HFFc6 (cell line): ENCODE measurements at places on chromosomes 7 and 10.
A peak's percentile ranks its signal among the peaks of the same experiment; 100 is the strongest.

DNA sequence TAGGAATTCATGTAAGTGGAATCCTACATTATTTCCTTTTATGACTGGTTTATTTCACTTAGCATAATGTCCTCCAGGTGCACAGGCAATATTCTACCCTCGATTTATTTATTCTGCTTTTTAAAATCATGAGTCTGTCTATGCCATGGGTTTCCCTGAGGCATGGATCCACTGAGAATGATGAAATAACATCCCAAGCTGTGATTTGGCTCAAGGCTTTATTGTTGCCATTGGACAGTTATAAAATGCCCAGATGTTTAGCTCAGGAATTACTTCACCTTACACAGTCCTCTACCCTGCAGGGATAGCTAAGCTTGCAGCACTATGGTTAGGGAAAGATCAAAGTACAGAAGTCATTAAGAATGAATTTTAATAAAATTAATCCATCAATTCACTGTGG is 219.5 kb downstream of the FRMD4A start:
- DNase-seq: no peak

DNA sequence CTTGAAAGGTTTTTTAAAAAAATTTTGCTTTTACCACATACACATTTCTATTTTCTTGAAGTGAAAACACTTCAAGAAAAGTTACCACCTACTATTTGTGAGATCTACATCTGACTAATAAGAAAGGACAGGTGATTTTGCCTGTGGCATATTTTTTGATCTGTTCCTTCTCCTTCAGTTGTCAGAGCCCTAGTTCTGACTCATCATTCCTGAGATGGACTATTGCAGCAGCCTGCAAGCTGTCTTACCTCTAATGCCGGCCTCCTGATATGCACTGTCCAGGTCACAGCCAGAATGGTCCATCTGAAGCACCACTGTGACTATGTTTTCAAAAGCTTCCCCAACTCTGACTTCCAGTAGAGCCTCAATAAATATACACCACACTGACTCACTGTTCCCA is 28.2 kb upstream of the ANK3 start:
- no peak for DNase-seq

DNA sequence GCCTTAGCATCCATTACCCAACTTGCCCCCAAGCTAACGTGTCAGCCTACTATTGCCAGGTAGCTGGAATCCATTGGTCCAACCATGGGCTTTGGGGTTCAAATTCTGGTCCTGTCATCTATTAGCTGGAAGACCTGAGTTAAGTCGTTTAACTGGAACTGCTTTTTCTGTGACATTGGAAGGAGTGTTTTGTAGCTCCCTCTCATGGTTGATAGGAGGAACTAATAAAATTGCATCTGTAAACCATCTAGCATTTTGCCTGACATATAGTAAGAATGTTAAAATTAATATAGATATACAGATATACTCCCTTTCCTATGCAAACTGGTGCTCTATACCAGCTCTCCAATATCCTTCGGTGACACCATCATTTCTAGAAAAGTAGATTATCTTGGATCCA is 23.8 kb upstream of the SLF2 start:
- no peak for DNase-seq

GRCh38 chr10:77877441-77878344 is 48.9 kb downstream of the DLG5 start:
- DNase-seq: peak; percentile 23

DNA sequence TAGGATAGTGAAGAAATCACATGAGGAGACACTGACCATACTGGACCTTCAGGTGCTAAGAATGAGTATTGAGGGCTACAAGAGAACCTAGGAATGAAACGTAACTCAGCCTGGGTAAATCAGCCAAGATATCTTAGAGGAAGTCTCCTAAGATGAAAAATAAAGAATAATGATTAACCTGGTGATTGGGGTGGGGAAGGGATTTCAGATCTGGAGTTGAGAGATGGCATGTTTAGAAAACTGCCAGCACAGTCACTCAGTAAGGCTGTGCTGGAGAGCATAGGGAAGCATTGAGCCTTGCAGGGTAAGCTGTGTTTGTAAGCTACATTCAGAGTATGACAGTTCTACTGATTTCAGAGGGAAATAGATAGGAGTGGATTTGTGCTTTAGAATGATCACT is 1.9 kb upstream of the MALRD1 start:
- no peak for DNase-seq

DNA sequence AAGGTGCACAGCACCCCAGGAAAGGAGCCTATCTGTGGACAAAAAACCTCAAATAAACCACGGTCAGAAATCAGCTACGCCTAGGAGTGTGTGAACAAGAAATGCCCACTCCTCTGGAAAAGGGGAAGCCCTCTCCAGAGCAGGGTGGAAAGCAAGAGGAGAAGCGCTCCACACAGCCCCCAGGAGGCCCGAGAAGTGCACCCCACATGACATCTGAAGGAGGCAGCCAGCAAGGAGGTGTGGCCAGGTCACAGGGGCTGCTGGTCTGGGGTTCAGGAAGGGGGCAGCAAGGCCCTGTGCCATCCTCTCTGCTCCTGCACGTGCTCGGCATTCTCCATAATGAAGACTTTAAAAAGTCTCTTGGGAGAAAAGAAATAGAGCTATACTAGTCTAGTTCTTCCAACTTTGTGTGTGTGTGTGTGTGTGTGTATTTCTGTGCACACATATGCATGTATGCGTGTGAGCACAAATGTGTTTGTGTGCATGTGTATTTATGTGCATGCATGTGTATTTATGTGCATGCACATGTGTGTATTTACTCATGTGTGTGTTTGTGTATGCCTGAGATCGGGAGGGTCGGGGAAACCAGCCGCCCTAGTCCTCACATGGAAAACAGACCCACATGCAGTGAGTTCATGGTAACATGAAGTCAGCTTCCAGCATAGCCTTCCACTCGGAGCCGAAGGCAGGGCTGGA is 76.5 kb downstream of the TNS3 start:
- no peak for DNase-seq

GRCh38 chr10:29671968-29672367 is 37.2 kb upstream of the SVIL start:
- no peak for DNase-seq

DNA sequence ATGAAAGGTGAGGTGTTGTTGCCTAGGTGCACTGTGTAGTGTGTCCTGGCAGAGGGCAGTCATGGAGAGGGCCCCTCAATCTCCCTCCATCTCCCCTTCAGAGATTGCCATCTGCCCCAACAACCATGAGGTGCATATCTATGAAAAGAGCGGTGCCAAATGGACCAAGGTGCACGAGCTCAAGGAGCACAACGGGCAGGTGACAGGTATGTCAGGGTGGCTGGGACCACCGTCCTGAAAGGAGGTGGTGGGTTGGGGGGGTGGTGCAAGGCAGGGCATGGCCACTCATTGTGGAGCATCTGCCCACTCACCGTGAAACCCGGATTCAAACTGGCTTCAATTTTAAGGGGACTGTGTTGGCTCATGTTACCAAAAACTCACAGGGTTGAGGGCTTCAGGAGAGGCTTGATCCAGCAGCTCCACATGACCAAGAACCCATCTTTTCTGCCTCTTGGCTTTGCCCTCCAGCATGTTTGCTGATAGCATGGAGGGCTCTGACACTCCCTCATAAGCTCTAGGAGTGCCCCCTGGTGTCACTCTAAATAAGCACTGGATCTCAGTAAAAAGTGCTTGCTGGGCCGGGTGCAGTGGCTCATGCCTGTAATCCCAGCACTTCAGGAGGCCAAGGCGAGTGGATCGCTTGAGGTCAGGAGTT is 12.2 kb downstream of the ARPC1B start:
- DNase-seq: peak; percentile 48

GRCh38 chr7:100971111-100972001 is 2.0 kb downstream of the MUC12 start:
- DNase-seq: no peak

- no peak for DNase-seq
Measured at GRCh38 chr10:113442336-113442735, 110.5 kb upstream of the HABP2 start.

- no peak for DNase-seq
Measured at GRCh38 chr7:50189371-50189770, 96.3 kb upstream of the ZPBP start.

GRCh38 chr7:74023092-74023536 is 4.9 kb upstream of the ELN start:
- DNase-seq: peak; percentile 79

- DNase-seq: no peak
Measured at GRCh38 chr10:117217196-117217761, 20.0 kb downstream of the KCNK18 start.

DNA sequence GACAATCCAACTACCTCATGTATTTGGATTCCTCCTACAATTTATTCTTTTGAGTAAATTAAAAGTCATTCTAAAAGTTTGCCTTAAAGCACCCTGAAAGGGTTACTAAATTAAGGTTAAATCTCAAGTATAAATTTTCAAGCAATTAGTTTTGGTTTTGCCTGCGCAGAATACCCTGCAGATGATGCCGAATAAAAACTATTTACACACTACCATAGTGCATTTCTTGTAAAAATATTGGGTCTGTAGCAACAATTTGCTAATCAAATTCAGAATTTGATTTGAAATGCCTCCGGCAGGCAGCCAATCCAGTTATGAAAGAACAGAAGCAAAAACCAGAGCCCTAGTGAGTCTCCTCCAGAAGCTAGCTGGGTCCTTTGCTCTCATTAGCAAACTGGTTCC is 122.2 kb downstream of the TWIST1 start:
- no peak for DNase-seq

DNA sequence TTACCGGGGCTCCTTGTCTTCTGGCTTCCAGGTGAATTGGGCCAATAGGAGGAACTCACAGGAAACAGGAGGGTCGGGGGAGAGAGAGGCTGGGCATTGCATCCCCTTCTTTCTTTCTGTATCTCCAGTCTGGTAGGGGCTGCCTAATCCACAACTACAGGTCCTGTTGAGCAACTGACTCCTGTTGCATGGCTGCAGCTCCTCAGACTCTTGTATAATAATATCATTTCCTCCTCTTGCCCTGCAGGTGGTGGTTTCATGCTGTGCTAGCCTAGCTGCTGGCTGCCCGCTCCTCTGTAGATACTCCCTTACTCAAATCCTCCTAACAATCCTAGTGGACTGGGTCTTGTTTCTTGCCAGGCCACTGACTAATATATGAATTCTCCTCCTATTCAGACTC is 276.5 kb upstream of the SMIM30 start:
- no peak for DNase-seq

- DNase-seq: no peak
Measured at GRCh38 chr10:21458126-21458871, 67.2 kb downstream of the SKIDA1 start.

GRCh38 chr10:104045151-104046089 is 40.3 kb downstream of the COL17A1 start:
- peak; percentile 75 for DNase-seq

GRCh38 chr10:119029613-119030420 is at the start of gene NANOS1:
TSS of gene NANOS1 (plus strand) at chr10:119029714. CDS start at chr10:119029802, 88 bp downstream.
- no peak for DNase-seq

GRCh38 chr10:56880606-56881005 is 519.5 kb upstream of the ZWINT start:
- DNase-seq: no peak

GRCh38 chr10:103490986-103491314 is 2.6 kb upstream of the NEURL1 start:
- DNase-seq: no peak

GRCh38 chr10:125093974-125094705 is 66.2 kb downstream of the CTBP2 start:
- DNase-seq: no peak

DNA sequence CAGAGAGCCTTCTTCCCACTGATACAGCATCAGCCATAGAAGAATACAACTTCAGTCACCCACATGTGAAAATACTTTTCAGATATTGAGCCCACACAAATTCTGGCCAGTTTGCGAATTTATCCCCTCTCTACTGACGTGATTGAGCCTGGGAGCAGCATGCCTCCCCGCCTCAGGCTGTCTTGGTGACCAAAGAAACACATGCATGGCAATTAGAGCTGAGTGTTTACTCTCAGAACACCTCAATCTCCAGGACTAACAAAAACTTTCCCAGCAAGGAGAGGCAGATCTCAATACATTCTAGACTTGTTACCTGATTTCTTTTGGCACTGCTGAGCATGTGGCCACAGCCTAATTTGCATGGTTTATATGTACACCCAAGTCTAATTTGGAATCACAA is 122.5 kb downstream of the TMEM26 start:
- DNase-seq: no peak

DNA sequence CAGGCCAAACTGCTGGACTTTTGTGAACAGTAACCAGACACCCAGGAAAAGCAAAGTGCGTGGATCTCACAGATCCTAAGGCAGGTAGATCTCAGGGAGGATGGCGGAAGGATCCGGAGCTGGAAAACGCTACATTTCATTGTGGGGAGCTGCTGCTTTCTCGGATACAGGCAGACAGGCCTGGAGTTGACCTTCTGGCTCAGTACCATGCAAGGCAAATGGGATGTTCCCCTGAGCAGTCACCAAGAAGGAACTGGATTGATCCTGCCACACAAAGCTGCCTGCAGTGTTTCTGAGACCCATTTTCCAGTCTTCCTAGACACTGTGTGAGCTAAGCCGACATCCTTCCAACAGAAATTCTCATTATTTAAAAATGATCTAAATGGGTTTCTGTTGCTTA is 65.5 kb downstream of the ZRANB1 start:
- DNase-seq: no peak

DNA sequence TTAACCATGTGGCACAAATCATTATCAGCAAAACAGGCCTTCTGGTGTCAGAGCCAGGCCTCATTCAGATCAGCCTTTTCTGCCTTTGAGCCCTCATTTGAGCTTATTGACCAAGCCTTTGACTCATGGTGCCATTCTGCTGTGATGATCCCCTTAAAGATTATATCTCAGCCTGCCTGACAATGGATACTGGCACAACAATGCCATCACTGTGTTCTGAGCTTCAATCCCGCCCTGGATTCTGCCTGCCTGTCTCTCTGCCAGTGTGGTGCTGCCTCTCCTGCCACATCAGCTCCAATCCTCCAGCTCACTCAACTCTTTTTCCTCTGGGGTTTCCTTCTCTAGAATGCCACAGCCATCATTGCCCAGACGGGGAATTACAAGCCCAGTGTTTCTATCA is 52.6 kb downstream of the SRI start:
- no peak for DNase-seq

DNA sequence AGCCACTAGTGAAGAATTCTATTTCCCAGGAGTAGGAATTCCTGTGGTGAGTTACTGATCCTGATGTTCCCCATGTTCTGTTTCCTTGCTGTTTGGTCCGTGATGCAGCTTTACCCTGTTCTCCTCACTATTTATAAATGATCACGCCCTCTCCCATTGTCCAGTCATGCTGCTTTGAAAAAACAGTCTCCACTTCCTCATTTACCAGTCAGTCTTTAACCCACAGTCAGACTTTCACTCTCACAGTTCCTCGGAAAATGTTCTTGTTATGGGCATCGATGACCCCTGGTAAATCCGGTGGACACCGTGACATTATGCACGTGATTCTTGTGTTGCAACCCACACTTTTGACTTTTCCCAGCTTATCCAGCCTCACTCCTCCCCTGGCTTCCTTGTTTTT is 14.4 kb downstream of the SCIN start:
- peak; percentile 44 for DNase-seq
